ENCODE measurements at places on chromosomes 7 and 10. TPM values are rescaled to one million over a fixed set of nuclear protein-coding genes. Genes with fewer than 3 reads are reported as not detected.
A peak's percentile ranks its signal among the peaks of the same experiment; 100 is the strongest.

Gene KCNH2
- 0.15 TPM for total RNA-seq

DNA sequence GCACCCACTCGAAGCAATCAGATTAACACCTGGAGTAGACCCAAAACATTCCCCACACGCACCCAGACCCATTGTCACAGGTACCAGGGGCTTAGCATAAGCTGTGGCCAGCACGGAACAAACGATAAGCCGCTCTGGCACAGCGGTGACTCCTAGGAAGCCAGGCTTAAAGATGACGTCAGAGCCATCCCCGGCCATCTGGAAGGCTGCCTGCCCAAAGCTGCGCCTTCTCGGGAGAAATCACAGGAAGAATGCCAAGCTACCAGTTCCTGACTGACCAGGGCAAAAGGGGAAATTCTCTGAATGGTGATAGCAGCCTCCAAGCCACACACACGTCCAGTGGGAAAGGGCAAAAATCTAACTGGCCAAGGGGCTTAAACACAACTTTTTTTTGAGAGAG is 13.0 kb upstream of the WIPI2 start:
- DNase-seq, result peak; percentile 16

GRCh38 chr7:1811850-1812508 is 141.9 kb downstream of the ELFN1 start:
- DNase-seq, result peak; percentile 81

GRCh38 chr10:71531485-71532446 is 135.0 kb downstream of the CDH23 start:
- no peak for DNase-seq
